SJSA1 (cell line): ENCODE measurements at places on chromosomes 1 and 21. TPM values are rescaled to one million over a fixed set of nuclear protein-coding genes. Genes with fewer than 3 reads are reported as not detected.

HPDL gene
- 0.18 TPM in 1 of 2 replicates, not detected in the other for total RNA-seq

SIM2 gene
- 0.11 and 0.16 TPM in 2 replicates for total RNA-seq

AMY2A gene
- not detected in 2 replicates for total RNA-seq

DNA sequence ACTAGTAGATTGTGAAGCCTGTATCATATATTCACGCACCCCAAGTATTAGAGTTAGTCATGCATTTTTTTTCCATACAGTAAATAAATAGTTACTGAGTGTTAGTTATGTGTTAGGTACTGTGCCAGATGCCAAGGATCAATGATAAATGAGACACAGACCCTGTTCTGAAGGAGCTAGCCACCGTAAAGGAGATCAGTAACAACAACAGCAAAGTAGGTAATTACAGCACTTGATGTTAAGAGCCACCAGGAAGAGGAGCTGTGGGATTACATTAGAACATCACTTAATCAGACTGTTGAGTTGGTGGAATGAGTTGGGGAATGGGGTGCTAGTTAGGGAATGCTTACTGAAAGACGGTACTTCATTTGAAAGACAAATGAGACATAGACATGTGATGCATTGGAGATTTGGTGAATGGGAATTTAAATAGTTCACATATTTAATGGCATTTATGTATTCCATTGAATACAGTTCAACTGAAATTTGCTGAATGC lies 21.0 kb downstream of the PRKAA2 start:
- no peak overlapping the region for H3K4me3 ChIP-seq
- no peak overlapping the region for H3K27ac ChIP-seq
- H3K4me1 ChIP-seq: no peaks in the 10 kb centered on the region

- peaks cover 28% of the 10 kb centered on the region for H3K4me1 ChIP-seq
- no peaks in the 10 kb centered on the region for H3K36me3 ChIP-seq
- H3K27me3 ChIP-seq: no peaks in the 10 kb centered on the region
Observed at GRCh38 chr1:115314765-115315164, 23.3 kb downstream of the NGF start.

ZMYND12 gene
- not detected in 2 replicates for total RNA-seq

DNA sequence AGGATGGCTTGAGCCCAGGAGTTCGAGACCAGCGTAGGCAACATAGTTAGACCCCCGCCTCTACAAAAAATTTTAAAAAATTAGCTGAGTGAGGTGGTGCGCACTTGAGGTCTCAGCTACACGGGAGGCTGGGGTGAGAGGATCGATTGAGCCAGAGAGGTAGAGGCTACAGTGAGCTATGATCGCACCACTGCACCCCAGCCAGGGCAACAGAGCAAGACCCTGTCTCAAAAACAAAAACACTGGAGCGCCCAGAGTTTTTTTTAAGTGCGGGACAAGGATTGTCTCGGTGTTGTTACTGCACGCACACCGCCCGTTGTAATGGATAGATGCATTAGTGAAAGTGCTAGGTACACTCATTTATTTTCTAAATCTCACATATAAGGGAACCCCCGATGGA lies 37.1 kb downstream of the PIK3CD start:
- peaks cover 46% of the 10 kb centered on the region for H3K4me1 ChIP-seq
- H3K36me3 ChIP-seq: peaks cover 6% of the 10 kb centered on the region
- peak overlapping the region; percentile 51 for H3K4me3 ChIP-seq
- DNase-seq: no peak
- no peaks in the 10 kb centered on the region for H3K27me3 ChIP-seq

- H3K4me1 ChIP-seq: no peaks in the 10 kb centered on the region
- H3K36me3 ChIP-seq: no peaks in the 10 kb centered on the region
- H3K27ac ChIP-seq: no peak overlapping the region
- 0 out of 2 replicates have a peak, but pooled peaks cover 3% of the 10 kb centered on the region for H3K27me3 ChIP-seq
- no peak for DNase-seq
Observed at GRCh38 chr1:7580923-7581753, 190.0 kb upstream of the VAMP3 start.

DNA sequence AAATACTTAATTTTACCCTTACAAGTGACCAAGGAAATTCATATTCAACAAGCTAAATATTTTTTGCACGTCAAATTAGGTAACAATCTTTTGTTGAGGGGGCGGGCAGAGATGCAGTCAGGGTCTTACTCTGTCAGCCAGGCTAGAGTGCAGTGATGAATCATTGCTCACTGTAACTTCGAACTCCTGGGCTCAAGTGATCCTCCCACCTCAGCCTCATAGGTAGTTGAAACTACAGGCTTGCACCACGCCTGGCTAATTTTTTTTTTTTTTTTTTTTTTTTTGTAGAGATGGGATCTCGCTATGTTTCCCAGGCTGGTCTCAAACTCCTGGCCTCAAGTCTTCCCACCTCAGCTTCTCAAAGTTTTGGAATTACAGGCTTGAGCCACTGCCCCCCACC lies 26.5 kb downstream of the PHTF1 start:
- DNase-seq: no peak
- no peak overlapping the region for H3K4me3 ChIP-seq
- H3K27me3 ChIP-seq: no peaks in the 10 kb centered on the region

ELAPOR1 gene
- 0.63 and 1.2 TPM in 2 replicates for total RNA-seq

DNA sequence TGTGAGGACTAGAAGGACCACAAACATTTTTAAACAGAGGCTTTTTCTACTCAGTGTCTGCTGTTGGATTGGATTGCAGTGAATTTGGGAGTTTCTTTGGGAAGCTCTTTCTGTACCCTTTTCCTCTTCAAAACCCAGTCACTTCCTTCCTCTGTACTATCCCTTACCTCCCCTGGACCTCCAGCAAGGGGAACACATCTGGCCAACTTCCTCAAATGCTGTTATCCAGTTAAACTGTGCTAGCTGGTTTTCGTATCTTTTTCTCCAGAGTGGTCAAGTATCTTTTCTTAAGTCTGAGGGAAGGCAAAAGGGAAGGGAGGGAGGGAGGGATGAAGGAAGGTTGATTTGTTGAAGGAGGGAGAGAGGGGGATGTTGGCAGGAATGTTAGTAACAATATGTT lies 99.2 kb upstream of the TNR start:
- H3K27ac ChIP-seq: no peak overlapping the region
- peaks cover 7% of the 10 kb centered on the region; the same call in 1 of the 2 replicates for H3K27me3 ChIP-seq
- no peaks in the 10 kb centered on the region for H3K4me1 ChIP-seq
- no peak for DNase-seq
- no peaks in the 10 kb centered on the region for H3K36me3 ChIP-seq

DNA sequence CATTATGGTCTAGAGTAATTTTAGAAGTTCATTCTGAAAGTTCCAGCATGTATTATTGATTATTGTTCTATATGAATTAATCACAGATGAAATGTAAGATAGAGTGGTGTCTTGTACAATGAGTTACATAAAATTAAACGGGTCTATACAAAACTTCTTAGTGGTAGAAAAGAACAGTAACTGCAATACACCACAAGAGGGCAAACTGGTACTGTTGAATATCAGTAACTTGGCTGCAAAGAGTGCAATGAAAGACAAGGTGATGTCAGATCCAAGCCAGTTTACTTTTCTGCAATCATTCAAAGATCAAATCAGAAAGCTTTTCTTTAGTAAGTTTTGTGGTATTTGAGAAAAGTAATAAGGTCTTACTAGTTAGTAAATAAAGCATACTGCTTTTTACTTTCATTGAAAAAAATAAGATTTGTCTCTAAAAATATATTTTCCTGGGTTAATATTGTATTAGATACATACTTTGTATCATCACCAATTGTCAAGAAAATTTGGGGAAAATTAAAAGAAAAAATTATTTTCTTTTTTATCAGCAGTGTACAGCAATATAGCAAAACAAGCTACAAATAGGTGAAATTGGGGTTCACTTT lies 66.4 kb upstream of the BTG3 start:
- H3K4me1 ChIP-seq: no peaks in the 10 kb centered on the region; the same call in 1 of the 2 replicates
- H3K4me3 ChIP-seq: no peak overlapping the region
- DNase-seq: peak; percentile 28
- H3K27ac ChIP-seq: no peak overlapping the region

GRCh38 chr1:59237900-59238299 lies 59.0 kb upstream of the FGGY start:
- H3K4me3 ChIP-seq: no peak overlapping the region
- peaks cover 3% of the 10 kb centered on the region; the same call in 1 of the 2 replicates for H3K4me1 ChIP-seq
- DNase-seq: no peak
- no peaks in the 10 kb centered on the region for H3K27me3 ChIP-seq

DNA sequence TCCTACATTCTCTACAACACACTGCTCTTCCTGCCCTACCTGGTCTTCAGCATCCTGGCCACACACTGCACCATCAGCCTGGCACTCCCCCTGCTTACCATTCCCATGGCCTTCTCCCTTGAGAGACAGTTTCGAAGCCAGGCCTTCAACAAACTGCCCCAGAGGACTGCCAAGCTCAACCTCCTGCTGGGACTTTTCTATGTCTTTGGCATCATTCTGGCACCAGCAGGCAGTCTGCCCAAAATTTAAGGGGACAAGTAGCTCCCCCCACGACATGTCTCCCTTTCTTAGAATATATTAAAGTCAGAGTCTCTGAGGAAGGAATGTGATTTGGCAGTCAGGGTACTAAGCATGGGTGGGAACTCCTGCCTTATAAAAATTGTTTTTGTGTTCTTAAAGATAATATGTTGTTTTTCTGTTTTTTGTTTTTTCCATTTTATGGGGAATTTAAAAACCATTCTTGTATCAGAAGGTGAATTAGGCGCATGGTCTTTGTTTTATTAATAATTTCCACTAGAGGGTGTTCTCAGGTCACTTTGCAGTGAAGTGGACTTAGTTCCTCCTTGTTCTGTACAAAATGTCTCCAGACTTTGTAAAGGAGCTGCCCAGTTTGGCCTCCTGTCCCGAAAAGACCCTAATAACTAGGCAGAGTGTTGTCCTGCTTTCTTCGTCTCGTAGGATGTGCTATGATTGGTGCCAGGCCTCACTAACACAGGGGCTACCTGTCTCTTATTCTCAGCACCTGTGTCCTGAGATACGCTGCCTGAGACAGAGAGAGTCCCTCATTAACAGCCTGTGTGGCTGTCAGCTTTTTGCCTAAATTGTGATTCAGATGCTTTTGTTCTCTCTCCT lies 13.1 kb downstream of the UBIAD1 start:
- H3K36me3 ChIP-seq: peaks cover 24% of the 10 kb centered on the region
- DNase-seq: no peak
- peaks cover 9% of the 10 kb centered on the region for H3K4me1 ChIP-seq
- H3K27ac ChIP-seq: no peak overlapping the region

LAMC2 gene
- 0.18 TPM in 1 of 2 replicates, not detected in the other for total RNA-seq

ADGRL2 gene
- 0.22 and 3.5 TPM in 2 replicates for total RNA-seq

IVL gene
- not detected in 2 replicates for total RNA-seq

GRCh38 chr1:147225193-147225730 lies at the start of gene FMO5:
TSS of gene FMO5 (minus strand) at chr1:147225339. CDS start at chr1:147225029, 310 bp downstream.
- DNase-seq: peak; percentile 58
- no peaks in the 10 kb centered on the region for H3K36me3 ChIP-seq
- no peaks in the 10 kb centered on the region for H3K27me3 ChIP-seq
- peak within 1 kb of the TSS; percentile 47 for H3K4me3 ChIP-seq
- no peaks in the 10 kb centered on the region for H3K4me1 ChIP-seq

GRCh38 chr1:89451011-89451410 lies 73.6 kb upstream of the LRRC8B start:
- no peaks in the 10 kb centered on the region for H3K4me1 ChIP-seq
- no peaks in the 10 kb centered on the region for H3K36me3 ChIP-seq
- H3K4me3 ChIP-seq: no peak overlapping the region
- H3K27me3 ChIP-seq: no peaks in the 10 kb centered on the region
- no peak overlapping the region for H3K27ac ChIP-seq

DNA sequence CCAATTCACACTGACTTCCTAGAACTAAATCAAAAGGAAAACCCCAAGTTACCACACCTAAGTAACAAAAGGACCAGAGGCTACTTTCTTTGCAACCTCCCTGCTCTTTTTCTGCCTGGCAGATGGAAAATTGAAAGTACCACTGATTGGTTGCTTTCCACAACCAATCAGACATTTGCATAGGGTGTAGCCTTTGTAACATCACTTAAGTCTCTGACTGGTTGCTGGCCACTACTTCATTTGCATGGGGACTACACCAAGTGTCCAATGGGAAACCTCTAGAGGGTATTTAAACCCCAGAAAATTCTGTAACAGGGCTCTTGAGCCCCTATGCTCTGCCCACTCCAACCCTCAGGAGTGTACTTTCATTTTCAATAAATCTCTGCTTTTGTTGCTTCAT lies 365.0 kb downstream of the LTN1 start:
- H3K36me3 ChIP-seq: no peaks in the 10 kb centered on the region
- DNase-seq: no peak
- H3K27me3 ChIP-seq: no peaks in the 10 kb centered on the region
- H3K4me3 ChIP-seq: no peak overlapping the region
- peaks cover 8% of the 10 kb centered on the region for H3K4me1 ChIP-seq
- H3K27ac ChIP-seq: no peak overlapping the region

TFF2 gene
- not detected in 2 replicates for total RNA-seq

GRCh38 chr1:26009796-26010447 lies 11.7 kb upstream of the EXTL1 start:
- H3K4me3 ChIP-seq: no peak overlapping the region
- H3K36me3 ChIP-seq: no peaks in the 10 kb centered on the region
- no peak for DNase-seq
- H3K27ac ChIP-seq: no peak overlapping the region
- H3K27me3 ChIP-seq: no peaks in the 10 kb centered on the region

S100B gene
- not detected in 2 replicates for total RNA-seq

OR2L3 gene
- not detected in 2 replicates for total RNA-seq

GRCh38 chr1:57422271-57423134 lies 1.4 kb downstream of the DAB1 start:
- peaks cover 75% of the 10 kb centered on the region for H3K27me3 ChIP-seq
- no peaks in the 10 kb centered on the region for H3K36me3 ChIP-seq
- peaks cover 20% of the 10 kb centered on the region for H3K4me1 ChIP-seq
- peak; percentile 16 for DNase-seq
- no peak overlapping the region for H3K27ac ChIP-seq
- peak overlapping the region; percentile 2; the same call in 1 of the 2 replicates for H3K4me3 ChIP-seq

RBP7 gene
- total RNA-seq: 0.38 and 8.1 TPM in 2 replicates

GRCh38 chr1:214146523-214146922 lies 134.4 kb upstream of the SMYD2 start:
- DNase-seq: no peak
- peaks cover 5% of the 10 kb centered on the region; the same call in 1 of the 2 replicates for H3K27me3 ChIP-seq
- H3K36me3 ChIP-seq: no peaks in the 10 kb centered on the region
- no peaks in the 10 kb centered on the region for H3K4me1 ChIP-seq

DNA sequence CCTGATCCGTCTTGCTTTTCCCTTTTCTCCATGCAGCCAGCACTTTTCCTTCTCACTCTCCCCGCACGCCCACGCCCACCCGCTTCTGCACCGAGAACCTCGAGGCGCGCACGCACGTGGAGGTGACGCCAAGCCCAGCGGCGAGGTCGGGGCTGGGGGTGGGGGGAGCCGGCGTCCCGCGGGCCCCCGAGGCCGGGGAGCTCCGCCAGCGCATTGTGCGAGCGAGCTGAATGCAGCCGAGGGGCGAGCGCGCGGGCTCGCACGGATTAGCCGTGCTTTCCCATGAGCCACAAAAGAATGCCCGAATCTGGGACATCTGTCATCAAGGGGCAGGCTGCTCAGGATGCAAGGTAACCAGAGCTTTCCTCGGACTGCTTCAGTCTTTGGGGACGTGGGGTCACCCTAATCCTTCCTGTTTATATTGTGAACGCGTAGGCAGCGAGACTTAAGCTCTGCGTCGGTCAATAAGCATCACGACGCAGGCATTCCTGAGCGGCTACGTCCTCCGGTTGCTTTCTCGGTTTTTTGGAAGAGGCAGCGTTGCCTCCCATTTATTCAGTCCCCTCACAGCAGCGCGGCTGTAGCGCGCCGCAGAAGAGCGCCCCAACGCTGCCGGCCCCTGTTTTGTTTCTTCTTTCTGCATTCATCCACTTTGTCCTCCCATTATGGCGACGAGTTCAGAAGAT lies 67.3 kb upstream of the AKT3 start:
- peak overlapping the region; percentile 44 for H3K4me3 ChIP-seq
- H3K4me1 ChIP-seq: peaks cover 29% of the 10 kb centered on the region
- H3K27ac ChIP-seq: peak overlapping the region; percentile 80
- H3K36me3 ChIP-seq: no peaks in the 10 kb centered on the region

- H3K27ac ChIP-seq: no peak overlapping the region
- no peak overlapping the region for H3K4me3 ChIP-seq
- H3K27me3 ChIP-seq: no peaks in the 10 kb centered on the region
- peaks cover 15% of the 10 kb centered on the region for H3K4me1 ChIP-seq
- no peaks in the 10 kb centered on the region for H3K36me3 ChIP-seq
- DNase-seq: peak; percentile 52
Observed at GRCh38 chr1:185244015-185244747, 72.9 kb downstream of the IVNS1ABP start.
